Right cardiac atrium (tissue), 5 donors: ENCODE measurements at places on chromosomes 3 and 15. TPM values are rescaled to one million over a fixed set of nuclear protein-coding genes. Genes with fewer than 3 reads are reported as not detected.
A peak's percentile ranks its signal among the peaks of the same experiment; 100 is the strongest.

GRCh38 chr15:99137111-99137546 is 32.2 kb downstream of the SYNM start:
- DNase-seq, result no peak

GRCh38 chr3:16204751-16205150 is 30.3 kb downstream of the GALNT15 start:
- DNase-seq, result no peak

The ADAMTS7 gene
- total RNA-seq, result 85.9 TPM

- DNase-seq, result no peak
Observed at GRCh38 chr3:159899166-159899565, 89.5 kb upstream of the IL12A start.

The DNAH12 gene
- total RNA-seq, result 0.06 TPM

The DPPA4 gene
- not detected for total RNA-seq

The DUOXA2 gene
- not detected for total RNA-seq

- DNase-seq, result no peak
Observed at GRCh38 chr15:67085237-67085817, 19.9 kb downstream of the SMAD3 start.

GRCh38 chr3:178703268-178703975 is 167.2 kb downstream of the KCNMB2 start:
- DNase-seq, result no peak

GRCh38 chr3:153277029-153277428 is 115.0 kb downstream of the RAP2B start:
- DNase-seq, result no peak

GRCh38 chr3:16816048-16816780 is 68.5 kb upstream of the PLCL2 start:
- no peak for DNase-seq

- DNase-seq, result no peak
Observed at GRCh38 chr3:119642746-119643473, 17.5 kb downstream of the POPDC2 start.

DNA sequence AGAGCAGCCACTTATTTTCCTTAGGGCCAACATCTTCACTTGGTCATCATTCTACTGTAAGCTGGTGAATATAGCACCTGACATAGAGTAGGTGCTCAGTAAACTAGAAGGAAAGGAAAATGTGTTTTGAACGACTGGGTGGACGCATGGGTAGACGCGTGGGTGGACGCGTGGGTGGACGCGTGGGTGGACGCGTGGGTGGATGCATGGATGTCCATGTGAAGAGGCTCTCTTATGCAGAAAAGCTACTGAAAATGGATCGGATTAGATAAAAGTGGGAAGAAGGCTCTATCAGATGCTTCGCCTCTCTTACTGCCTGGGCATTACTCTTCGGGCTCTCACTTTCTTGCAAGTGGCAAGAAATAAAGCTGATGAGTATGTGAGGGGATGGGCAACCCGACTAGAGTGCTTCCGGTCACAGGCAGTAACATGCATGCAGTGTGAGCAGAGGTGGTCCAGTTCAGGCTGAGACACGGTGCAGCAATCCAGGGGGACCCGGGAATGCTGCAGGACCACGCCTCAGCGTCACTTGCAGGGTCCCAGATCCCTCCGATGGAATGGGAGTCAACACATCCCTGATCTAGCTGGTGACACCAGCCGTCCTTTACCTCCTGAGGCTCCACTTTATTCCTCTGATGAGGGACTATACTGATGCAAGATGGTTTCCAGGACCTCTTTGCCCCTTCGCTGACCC is 138.0 kb upstream of the MEF2A start:
- peak; percentile 32 for DNase-seq

DNA sequence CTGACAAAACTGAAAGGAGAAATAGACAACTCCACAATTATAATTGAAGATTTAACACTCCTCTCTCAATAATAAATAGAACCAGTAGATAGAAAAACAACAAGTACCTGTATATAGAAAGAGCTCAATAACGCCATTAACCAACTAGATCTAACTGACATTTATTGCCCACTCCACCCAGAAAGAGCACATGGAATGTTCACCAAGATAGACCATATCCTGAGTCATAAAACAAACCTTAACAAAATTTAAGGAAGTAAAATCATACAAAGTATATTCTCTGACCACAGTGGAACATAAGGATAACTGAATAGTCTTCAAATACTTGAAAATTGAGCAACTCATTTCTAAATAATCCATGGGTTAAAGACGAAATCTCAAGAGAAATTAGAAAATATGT is 25.1 kb downstream of the KBTBD12 start:
- no peak for DNase-seq

The CTXN2 gene
- total RNA-seq, result not detected

DNA sequence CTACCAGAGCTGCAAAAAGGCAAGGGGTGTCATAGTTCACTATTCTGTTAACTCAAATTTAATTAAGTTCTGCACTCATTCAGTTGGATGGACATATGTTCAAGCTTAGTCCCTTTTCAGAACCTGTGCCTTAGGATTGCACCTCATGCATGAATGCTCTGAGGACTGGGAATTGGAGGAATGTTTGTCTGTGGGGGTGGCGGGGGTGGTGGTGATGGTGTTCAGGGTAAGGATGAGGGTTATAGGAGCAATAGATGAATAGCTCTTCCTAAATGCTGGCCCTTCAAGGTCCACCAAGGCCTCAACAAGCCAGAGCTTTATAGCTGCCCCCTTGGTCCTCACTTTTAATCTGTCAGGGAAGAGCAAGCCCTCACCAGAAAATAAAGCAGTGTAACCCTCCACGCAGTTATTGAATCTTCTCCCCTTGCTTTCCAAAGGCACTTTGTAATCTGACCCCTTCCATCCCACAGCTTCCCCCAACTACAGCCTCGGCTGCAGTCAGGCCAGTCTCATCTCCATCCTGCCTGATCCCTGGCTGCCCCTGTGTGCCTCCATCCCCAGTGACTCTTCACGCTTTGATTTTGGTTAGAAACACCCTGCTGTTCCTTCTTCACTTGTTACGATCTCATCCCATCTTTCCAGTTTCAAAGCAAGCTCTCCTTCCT is 221.6 kb upstream of the LMCD1 start:
- DNase-seq, result no peak

The DOCK3 gene
- 4.1 TPM for total RNA-seq

GRCh38 chr3:162390891-162391290 is 894.3 kb downstream of the OTOL1 start:
- no peak for DNase-seq

DNA sequence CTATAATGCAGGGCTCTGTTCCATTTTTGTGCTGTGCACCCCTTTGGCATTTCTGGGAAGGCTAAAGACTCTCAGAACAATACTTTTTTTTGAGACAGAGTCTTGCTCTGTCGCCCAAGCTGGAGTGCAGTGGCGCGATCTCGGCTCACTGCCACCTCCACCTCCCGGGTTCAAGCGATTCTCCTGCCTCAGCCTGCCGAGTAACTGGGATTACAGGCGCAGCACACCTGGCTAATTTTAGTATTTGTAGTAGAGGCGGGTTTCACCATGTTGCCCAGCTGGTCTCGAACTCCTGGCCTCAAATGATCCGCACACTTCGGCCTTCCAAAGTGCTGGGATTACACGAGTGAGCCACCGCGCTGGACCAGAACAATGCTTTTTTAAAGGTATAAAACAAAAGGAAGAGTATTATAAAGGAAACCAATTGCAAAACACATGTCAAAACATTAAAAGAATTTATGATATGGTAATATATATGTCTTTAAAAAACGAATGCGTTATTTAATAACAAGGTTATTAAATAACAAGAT is 999 bp downstream of the SQOR start:
- no peak for DNase-seq

DNA sequence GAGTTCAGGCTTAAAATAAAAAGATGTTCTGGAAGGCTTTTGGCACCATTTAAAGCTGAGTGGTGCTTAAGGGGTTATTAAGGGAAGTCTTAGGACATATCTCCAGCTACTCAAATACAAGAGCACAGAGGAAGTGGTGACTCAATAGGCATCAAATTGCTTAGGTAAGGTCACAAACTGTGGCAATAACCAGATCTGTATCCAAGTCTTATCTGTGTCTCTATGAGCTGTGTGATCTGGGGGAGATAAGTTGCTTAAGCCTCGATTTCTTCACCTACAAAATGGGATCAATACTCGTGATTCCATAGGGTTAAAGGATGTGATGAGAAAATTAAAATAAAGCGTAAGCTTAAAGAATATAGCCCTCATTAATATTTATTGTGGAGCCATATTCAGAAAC is 7.6 kb downstream of the HDC start:
- DNase-seq, result no peak
